Dermis blood vessel endothelial cell (primary cell): ENCODE measurements at places on chromosomes 13 and 19. TPM values are rescaled to one million over a fixed set of nuclear protein-coding genes. Genes with fewer than 3 reads are reported as not detected.

ZNF814 gene
- 4.1 and 4.6 TPM in 2 replicates for total RNA-seq

ZSWIM4 gene
- total RNA-seq: 23.7 and 26.0 TPM in 2 replicates

CTU1 gene
- total RNA-seq: 10.0 and 15.8 TPM in 2 replicates

DNM2 gene
- total RNA-seq: 118 and 185 TPM in 2 replicates

EPSTI1 gene
- total RNA-seq: 2.0 and 4.2 TPM in 2 replicates

EXOC3L2 gene
- total RNA-seq: 1.7 and 3.1 TPM in 2 replicates

GRCh38 chr13:71469626-71470025, 397.4 kb downstream of the DACH1 start:
- DNase-seq: no peak

DNA sequence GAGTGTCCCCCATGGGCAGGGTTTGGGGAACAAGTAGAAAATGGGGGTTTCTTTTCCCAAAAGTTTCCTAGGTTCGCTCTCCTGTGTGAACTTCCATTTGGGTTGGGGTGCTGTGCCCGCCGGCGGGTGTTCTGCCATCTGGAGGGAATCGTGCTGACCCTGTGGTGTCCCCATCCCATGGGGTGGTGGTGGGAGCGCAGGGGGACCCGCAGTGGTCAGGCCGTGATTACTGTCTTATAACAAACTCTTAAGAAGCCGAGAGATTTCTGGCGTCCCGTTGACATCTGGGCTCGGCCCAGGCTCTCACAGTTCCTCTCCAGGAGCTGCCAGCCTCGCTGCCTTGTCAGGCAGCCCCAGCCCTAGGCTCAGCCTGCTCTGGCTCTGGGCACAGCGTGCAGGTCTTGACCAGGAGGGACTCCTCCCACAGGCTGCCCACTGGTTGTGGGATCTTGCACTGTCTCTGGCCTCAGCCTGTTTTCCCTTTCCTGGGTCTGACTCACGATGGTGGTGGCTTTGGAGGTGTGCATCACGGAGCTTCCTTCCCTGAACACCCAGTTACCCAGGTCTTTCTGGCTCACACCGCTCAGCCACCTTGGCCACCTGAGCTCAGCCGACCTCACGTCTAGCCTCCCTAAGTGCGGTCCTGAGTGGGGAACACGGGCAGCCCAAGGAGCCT, 34.5 kb downstream of the PLEKHJ1 start:
- no peak for DNase-seq

DNA sequence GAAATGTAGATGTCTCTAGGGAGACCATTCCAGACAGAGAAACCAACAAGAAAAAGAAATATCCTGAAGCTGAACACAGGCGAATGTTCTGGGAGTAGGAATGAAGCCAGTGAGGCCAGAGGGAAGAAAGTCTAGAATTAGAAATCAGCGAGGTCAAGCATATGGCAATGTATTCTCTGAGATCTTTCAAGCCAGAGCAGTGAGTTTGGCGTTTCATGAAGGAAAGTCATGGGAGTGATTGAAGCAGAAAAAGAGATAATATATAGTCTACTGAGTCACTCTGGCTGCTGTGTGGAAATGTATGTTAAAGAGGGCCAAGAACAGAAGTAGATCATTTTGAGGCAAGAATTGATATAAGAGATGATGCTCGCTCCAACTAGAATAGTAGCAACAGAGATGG, 576.0 kb downstream of the PCDH17 start:
- DNase-seq: no peak

GRCh38 chr19:32743021-32743420, 23.5 kb downstream of the TDRD12 start:
- no peak for DNase-seq
